Renal cortex interstitium (tissue), 15 donors: ENCODE measurements at places on chromosomes 5 and 9. TPM values are rescaled to one million over a fixed set of nuclear protein-coding genes. Genes with fewer than 3 reads are reported as not detected.

DNA sequence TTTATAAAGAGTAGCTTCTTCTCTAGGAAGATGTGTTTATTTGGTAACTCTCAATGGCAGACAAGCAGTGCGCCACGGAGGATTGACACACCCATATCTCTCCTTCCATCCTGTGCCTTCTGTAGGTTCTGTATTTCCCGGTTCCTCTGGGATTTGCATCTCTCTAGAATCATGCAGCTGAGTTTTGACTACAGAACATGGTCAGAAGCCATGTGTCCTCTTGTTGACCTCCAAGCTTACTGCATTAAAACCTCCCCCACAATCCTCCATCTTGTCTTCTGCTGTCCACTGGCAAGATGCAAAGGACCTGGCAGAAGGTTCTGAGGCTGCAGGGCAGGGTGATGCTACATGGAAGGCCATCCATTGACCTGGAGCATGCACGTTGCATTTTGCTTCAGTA lies 482.0 kb downstream of the DMRT2 start:
- DNase-seq, result no peak

DNA sequence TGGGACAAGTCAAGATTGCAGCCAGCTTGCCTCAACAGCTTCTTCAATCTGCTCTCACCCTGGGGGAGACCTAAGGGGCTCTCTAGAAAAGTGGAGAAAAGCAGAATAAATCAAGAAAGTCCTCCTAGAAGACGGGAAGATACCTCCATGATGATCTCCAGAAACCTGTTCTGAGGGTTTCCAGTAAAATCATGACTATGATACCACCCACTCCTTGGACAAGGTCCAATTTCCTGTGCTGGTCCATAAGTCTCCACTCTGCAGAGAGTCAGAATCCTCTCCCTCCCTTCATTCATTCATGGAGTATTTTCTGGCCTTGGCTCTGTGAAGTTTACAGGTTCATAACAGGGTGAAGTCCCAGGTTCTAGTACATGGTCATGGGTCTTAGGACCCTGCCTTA lies 168.6 kb downstream of the SLC12A2 start:
- DNase-seq, result no peak

GRCh38 chr9:99116003-99116411 lies 11.1 kb downstream of the TGFBR1 start:
- no peak for DNase-seq

DNA sequence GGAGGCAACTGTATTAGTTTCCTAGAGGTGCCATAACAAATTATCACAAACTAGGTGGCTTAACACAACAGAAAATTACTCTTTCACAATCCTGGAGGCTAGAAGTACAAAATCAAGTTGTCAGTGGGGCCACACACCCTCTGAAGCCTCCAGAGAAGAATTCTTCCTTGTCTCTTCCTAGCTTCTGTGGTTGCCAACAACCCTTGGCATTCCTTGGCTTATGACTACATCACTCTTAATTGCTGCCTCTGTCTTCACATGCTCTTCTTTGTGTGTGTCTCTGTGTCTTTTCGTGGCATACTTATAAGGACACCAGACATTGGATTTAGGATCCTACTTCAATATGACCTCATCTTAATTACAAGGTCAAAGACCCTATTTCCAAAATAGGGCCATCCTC lies 327.5 kb downstream of the CHSY3 start:
- no peak for DNase-seq

- no peak for DNase-seq
Measured at GRCh38 chr9:119877306-119877705, 508.1 kb upstream of the BRINP1 start.

- DNase-seq, result peak; percentile 26
Measured at GRCh38 chr9:90038763-90039162, 434.0 kb downstream of the GADD45G start.

Gene STARD4
- polyA plus RNA-seq, result 32.6 TPM
